ENCODE measurements at places on chromosomes 4 and X.
A peak's percentile ranks its signal among the peaks of the same experiment; 100 is the strongest.

GRCh38 chr4:159298502-159298901 is 195.6 kb downstream of the RAPGEF2 start:
- peak; percentile 91 for DNase-seq

DNA sequence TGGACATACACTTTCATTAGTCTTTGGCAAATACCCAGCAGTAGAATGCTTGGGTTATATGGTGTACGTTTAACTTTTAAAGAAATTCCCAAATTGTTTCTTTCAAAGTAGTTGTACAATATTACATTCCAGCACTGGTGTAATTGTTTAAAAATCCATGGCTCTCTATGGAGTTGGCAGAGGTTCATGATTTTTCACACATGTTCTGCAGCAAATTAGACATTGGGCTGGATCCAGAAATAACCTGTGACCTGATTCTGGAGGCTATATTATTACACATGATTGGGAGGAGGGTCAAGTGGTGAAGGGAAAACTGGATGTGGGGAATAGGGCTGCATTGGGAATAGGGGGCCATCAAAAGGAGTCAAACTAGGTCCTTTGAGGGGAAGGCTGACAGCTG is 41.9 kb downstream of the MAMLD1 start:
- DNase-seq = peak; percentile 16

DNA sequence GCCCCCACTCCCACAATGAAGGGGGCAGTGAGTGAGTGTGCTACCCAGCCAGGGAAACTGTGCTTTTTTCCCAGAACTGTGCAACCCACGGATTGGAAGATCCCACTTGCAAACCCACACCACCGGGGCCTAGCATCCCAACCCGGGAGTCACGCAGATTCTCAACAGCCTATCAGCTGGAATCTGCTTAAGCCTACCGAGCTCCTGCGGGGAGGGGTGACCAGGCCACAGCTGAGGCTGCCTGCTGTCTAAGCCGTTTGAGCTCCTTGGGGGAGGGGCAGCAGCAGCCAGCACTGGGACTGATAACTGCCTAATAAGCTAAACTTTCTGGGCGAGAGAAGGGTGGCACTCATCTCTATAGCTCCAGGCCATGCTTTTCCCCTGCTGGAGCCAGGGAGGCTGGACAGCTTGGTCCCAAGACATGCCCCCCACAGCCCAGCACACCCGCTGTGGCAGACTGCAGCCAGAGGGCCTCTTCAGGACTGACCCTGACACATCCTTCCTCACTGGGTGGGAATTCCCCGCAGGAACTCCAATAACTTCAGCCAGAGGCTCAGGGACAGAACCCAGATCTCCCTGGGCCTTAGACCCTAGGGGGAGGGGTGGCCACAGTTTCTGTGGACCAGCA is 161.3 kb upstream of the MAGEB18 start:
- no peak for DNase-seq

DNA sequence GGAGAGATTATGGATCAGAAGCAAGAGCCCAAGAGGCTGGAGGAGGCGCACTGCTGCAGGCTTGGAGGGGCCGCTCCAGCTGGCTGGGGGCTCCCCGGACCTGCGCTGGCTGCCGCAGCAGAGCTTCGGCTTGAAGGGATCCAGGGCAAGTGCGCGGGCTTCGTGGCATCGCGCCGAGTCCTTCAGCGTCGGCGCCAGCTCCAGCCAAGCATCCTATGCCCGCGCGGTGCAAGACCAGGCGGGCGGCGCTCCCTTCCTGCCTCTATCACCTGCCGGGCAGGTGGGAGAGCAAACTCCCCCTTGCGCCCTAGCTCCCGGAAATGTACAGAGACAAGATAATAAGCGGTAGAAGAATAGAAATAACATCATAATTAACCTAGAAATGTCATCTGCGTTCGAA is 10.5 kb upstream of the UCP1 start:
- no peak for DNase-seq

- peak; percentile 54 for DNase-seq
Observed at GRCh38 chrX:106898462-106898861, 4.7 kb downstream of the RIPPLY1 start.

All from EH (cell line).